ENCODE measurements at places on chromosomes 2 and 18. TPM values are rescaled to one million over a fixed set of nuclear protein-coding genes. Genes with fewer than 3 reads are reported as not detected.

RAPGEF4 gene
- polyA plus RNA-seq: not detected

SCN2A gene
- polyA plus RNA-seq: not detected

DNA sequence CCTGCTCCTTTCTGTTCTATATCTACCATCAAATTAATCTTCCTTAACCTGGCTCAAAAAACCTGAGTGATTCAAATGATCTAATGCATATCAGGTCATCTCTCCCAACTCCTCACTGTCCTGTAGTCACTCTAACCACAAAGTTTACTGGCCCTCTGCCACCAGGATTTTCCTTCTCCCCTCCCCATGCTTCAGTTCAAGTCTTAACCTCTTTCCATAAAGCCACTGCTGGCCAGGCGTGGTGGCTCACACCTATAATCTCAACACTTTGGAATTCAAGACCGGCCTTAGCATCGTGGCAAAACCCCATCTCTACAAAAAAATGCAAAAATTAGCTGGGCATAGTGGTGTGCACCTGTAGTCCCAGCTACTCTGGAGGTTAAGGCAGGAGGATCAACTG is 7.5 kb upstream of the SP3 start:
- DNase-seq: no peak
- H3K27ac ChIP-seq: no peak overlapping the region
- H3K4me3 ChIP-seq: no peak overlapping the region
- no peaks in the 10 kb centered on the region for H3K36me3 ChIP-seq

GRCh38 chr2:229342376-229342775 is 71.3 kb upstream of the PID1 start:
- H3K4me1 ChIP-seq: no peaks in the 10 kb centered on the region
- H3K27me3 ChIP-seq: no peaks in the 10 kb centered on the region
- H3K4me3 ChIP-seq: no peak overlapping the region
- DNase-seq: no peak

- no peak overlapping the region for H3K4me3 ChIP-seq
- no peaks in the 10 kb centered on the region for H3K4me1 ChIP-seq
- no peak for DNase-seq
Observed at GRCh38 chr18:49090901-49091300, 140.1 kb upstream of the SMAD7 start.

TGFA gene
- polyA plus RNA-seq: 0.44 TPM

FAM117B gene
- polyA plus RNA-seq: 13.9 TPM

- no peaks in the 10 kb centered on the region for H3K4me1 ChIP-seq
- no peaks in the 10 kb centered on the region for H3K27me3 ChIP-seq
- DNase-seq: no peak
- no peak overlapping the region for H3K27ac ChIP-seq
- H3K36me3 ChIP-seq: no peaks in the 10 kb centered on the region
Observed at GRCh38 chr2:168478206-168478605, 22.1 kb downstream of the CERS6 start.

- no peak overlapping the region for H3K4me3 ChIP-seq
- H3K27me3 ChIP-seq: no peaks in the 10 kb centered on the region
- H3K4me1 ChIP-seq: no peaks in the 10 kb centered on the region
Observed at GRCh38 chr18:73381016-73381698, 513.4 kb upstream of the NETO1 start.

RBM43 gene
- polyA plus RNA-seq: 6.0 TPM

GRCh38 chr2:161063157-161063945 is 96.9 kb upstream of the TANK start:
- peak; percentile 62 for DNase-seq
- H3K27me3 ChIP-seq: no peaks in the 10 kb centered on the region
- H3K4me3 ChIP-seq: no peak overlapping the region
- H3K36me3 ChIP-seq: no peaks in the 10 kb centered on the region
- H3K4me1 ChIP-seq: no peaks in the 10 kb centered on the region

GRCh38 chr18:56468396-56468795 is 170.0 kb downstream of the TXNL1 start:
- DNase-seq: no peak
- no peaks in the 10 kb centered on the region for H3K36me3 ChIP-seq
- no peak overlapping the region for H3K27ac ChIP-seq

- no peaks in the 10 kb centered on the region for H3K27me3 ChIP-seq
- H3K4me1 ChIP-seq: no peaks in the 10 kb centered on the region
- H3K36me3 ChIP-seq: peaks cover 4% of the 10 kb centered on the region
- peak overlapping the region; percentile 75 for H3K4me3 ChIP-seq
- DNase-seq: peak; percentile 21
Observed at GRCh38 chr18:35376393-35376741, 770 bp downstream of the ZNF396 start.

All from naive thymus-derived CD4-positive, alpha-beta T cell (primary cell).